ENCODE measurements at places on chromosomes 1 and 21.
A peak's percentile ranks its signal among the peaks of the same experiment; 100 is the strongest.

- no peak for DNase-seq
These were observed 23.9 kb upstream of the KIAA0040 start for GRCh38 chr1:175216444-175216843.

DNA sequence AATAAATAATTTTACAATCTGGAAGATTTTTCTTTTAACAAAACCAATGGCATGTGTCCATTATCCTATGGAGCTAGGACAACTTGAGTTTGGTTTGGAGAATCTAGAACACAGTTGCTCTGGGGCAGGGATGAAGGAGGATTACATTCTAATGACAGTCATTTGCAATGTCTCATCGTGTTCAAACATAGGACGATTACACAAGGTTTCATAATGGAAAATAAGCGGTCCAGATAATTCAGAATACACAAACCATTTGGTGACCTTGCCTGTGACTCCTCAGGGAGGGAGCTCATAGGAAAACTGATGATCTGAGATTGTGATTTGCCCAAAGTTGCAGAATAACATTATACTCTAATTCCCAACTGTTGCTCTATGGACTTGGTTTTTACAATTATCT, 27.6 kb upstream of the RGL1 start:
- DNase-seq = peak; percentile 58

GRCh38 chr1:96445302-96445701, 276.3 kb upstream of the PTBP2 start:
- no peak for DNase-seq

DNA sequence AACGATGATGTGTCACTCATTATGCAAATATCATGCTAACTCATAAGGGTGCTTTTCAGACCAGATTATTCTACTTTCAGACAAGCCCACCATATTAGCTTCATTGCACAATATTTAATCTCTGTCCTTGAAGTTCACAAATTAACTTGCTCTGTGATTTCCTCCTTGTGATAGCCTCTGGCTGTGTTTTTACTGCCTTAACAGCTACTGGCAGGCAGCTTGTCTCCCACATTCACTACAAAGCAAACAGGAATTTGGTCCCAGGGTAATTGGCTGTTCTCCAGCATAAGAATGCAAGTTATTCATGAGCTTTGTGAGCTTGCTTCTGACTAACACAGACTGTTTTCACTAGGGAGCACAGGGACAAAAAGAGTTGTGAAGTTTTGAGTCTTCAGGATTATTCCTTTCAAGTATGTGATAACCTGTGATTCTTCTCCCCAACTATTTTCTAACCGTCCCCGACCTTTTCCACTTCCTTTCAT, 87.9 kb upstream of the HMCN1 start:
- DNase-seq = peak; percentile 91

DNA sequence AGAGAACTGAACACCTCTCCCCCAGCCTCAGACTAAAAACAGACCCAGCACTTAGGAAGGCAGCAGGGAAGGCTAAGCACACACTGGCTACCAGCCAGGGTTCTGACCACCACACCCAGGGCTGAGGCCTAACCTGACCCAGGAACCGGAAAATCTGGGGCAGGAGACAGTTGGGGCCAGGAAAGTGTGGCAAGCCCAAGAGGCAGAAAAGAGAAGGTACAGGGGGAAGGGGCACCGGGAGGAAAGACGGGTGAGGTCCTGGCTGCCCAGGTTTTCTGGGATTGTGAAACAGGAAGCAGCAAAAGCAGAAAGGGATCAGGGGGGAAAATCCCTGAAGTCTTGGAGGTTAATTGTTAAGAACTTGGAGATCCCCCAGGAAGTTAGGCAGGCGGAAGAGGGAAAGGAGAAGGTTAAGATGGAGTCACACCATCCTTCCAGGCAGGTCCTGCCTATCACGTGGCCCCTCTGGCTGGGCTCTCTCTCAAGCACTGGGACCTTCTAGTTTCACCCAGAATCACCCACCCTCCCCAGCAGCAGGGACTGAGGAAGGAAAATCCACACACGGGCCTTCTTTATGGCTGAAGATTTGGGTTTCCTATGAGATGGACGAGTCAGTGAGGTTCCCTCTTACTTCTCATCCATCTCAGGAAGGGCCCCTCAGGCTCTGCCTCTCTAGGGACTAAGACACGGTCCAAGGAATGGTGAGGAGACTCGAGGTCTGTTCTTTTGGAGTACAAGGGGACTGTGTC, 2.6 kb downstream of the HDGF start:
- peak; percentile 72 for DNase-seq

DNA sequence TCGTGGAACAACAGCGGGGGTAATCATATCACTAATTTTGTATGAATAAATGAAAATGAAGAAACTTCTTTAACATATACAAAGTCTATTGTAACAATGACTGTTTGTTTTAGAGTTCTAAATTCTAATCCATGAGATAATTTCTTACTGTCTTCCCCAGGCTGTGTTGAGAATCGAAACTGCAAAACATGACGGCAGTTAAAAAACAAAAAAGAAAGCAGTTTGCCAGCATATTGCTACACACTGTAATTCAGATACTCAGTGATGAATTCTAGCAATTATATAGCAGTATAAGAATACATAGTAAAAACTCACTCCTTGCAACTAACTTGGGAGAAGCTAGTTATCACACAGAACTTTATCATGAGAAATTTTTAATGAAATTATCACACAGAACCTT, 22.1 kb downstream of the INSL5 start:
- peak; percentile 12 for DNase-seq

GRCh38 chr1:88609051-88609450, 75.0 kb upstream of the PKN2 start:
- DNase-seq = no peak

- peak; percentile 98 for DNase-seq
These were observed 361.1 kb downstream of the TGFB2 start for GRCh38 chr1:218705911-218706893.

GRCh38 chr1:30445449-30445848, 277.9 kb downstream of the MATN1 start:
- no peak for DNase-seq

GRCh38 chr21:22164912-22165311, 1166.7 kb downstream of the NCAM2 start:
- DNase-seq = no peak

GRCh38 chr1:2189459-2190425, 4.8 kb downstream of the FAAP20 start:
- DNase-seq = peak; percentile 98

DNA sequence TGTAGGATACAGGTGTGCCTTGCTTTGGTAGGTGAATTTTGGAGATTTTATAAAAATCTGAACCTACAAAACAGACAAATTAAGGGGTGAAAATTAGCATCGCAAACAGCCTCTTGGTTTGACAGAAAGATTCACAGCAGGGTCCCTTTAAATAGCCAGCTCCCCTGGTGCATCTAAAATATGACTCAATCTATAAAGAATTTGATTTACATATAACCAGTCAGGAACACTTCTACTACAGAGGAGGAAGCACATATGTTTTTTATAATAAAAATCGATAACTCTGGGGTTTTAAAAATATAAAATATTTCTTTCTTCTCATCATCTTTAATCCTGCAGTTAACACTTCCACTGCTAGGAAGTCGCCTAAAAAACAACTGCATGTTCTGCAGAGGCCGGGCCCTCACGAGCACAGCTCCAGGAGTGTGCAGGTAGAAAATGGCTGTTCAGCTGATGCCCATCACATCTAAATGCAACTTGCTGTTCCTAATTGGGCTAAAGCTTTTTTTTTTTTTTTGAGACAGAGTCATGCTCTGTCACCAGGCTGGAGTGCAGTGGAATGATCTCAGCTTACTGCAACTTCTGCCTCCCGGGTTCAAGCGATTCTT, 203.4 kb downstream of the HS2ST1 start:
- DNase-seq = no peak

DNA sequence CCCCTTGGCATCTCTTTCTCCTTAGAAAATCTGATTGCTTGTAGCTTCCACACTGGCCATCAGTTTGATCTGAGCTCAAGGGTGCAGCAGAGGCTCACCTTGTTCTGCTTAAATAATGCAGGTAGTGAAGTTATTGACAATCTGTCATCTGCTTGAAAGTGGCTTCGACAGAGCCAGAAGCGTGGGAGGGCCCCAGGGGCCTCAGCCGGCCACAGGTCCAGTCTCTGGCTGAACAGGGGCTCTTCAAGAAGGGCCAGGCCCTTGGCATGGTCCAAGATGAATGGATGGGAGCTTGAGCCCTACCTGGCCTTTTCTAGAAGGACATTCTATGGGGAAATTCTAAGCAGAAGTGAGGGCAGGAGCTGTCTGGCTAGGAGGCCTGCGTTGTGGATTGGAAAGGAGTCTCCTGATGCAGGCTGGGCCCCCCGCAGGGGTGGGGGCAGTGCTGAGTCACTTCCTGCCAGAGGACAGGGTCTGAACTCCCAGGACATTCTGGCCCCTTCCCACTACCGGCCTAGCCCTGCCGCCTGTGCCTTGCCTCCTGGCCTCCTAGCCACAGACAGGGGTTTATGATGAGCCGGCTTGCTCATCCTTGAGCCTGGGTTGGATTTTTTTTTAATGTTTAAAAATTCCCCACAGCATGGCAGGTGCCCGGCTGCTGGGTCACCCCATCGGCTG, 162.3 kb upstream of the VAMP3 start:
- DNase-seq = no peak

DNA sequence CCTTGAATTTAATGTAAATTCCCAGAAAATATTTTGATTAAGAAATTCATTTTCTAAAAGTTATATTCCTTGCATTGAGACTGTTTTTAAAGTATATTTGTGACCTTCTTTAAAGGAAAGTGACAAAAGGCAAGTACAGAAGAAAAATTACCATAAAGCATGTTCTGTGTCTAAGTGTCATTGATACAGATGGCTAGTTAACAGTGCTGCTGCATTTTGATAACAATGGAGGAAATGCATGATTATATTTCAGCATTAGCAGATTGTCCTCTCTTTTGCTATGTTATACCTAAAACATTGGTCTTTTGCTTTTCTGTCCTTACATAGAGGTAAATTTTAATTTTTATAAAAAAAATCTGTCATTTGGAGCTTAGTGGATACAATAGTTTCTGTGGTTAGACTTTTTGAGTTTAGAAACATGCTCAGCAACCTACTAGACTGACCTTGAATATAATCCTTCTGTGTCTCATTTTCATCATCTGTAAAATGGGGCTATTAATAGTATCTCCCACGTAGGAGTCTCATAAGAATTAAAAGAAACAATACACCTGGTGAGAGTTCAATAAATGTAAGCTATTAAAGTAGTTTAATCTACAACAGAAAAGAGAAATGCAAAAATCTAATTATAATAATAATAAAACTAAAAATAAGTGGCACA, 51.1 kb upstream of the RGS21 start:
- DNase-seq = no peak

- peak; percentile 24 for DNase-seq
These were observed 12.3 kb downstream of the UQCRH start for GRCh38 chr1:46315669-46316403.

GRCh38 chr1:155083865-155084721, 5.5 kb downstream of the EFNA3 start:
- peak; percentile 23 for DNase-seq

- DNase-seq = no peak
These were observed 6.5 kb downstream of the DENND2D start for GRCh38 chr1:111193712-111194480.

- peak; percentile 77 for DNase-seq
These were observed 103.4 kb upstream of the VAMP3 start for GRCh38 chr1:7667625-7668218.
